ENCODE measurements at places on chromosomes 3 and 15.

DNA sequence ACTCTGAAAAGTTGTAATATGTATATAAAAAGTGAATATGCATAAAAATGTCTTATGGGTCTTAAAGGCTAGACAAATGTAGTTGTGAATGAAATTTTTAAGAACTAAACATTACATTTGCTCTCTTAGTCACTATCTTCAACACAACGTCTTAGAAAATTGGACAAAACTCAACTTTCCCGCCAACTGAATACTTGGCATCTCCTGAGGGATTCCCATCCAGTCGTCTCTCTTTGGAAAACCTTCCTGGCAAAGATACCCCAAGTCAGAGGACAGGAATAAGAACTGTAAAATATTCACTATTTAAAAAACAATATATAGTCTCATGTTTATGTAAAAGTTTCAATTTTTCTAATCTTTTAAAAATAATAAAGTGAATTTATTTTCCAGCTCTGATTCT lies 354.8 kb downstream of the GRM7 start:
- DNase-seq = no peak

- DNase-seq = no peak
Measured at GRCh38 chr3:174488527-174488926, 370.6 kb upstream of the NAALADL2 start.

DNA sequence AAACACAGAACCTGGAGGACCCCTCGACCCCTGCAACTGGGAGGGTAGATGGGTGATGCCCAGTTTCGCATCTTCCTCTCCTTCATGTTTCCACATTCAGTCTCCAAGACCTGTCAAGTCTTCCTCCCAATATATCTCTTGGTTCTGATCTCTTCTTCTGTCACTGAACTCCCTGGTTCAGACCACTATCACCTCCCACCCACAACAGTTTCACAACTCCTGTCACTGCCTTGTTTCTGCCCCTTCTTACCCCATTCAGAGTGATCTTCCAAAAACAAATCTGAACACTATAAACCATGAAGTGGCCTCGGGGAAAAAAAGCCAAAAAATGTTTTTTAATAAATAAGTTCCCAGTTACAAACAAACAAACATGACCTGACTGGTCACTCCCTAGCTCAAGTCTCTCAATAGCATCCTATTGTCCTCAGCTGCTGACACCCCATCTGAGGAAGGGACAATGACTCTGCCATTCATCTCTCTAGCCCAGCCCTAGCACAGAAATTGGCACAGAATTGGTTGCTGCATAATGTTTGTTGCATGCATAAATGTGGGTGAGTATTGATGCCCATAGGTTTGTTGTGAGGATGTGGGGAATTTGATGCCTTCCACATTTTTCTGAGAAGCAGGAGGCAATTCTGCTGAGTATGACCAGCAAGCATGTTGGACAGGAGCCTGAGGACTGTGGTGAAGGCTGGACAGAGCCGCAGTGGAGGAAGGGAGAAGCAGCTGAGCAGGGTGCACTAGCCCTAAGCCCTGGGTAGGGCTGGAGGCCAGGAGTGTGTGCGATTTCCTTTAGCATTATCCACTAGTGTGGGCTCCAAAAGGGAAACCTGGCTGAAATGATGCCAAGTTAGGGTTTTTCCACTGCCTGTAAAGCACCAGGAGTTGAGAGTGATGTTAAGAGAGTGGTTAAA lies 12.2 kb upstream of the XYLB start:
- DNase-seq = no peak

- no peak for DNase-seq
Measured at GRCh38 chr15:90305932-90306331, 40.5 kb downstream of the NGRN start.

GRCh38 chr3:138328341-138328740 lies 1.3 kb downstream of the NME9 start:
- no peak for DNase-seq

DNA sequence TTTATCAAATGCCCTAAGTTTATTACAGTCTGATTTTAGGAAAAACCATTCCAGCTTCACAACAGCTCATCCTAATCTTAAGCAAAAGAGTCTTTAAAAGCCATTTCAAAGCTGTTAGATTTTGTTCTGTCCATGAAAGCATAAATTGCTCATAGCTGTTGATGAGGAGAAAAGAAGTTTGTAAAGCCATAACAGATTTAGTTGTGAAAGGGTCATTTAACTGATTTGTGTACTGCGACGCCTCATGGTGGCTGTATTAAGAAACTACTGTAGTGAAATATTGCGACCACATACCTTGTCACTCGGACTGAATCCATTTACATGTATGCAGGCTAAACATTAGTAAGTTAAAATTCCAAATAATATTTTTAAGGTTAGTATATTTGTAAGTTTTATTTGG lies 20.9 kb downstream of the BBX start:
- no peak for DNase-seq

GRCh38 chr3:141812084-141812483 lies 48.9 kb downstream of the GRK7 start:
- no peak for DNase-seq

- DNase-seq = no peak
Measured at GRCh38 chr3:156978481-156978961, 152.4 kb downstream of the LEKR1 start.
